ENCODE measurements at places on chromosomes 11 and 22.

DNA sequence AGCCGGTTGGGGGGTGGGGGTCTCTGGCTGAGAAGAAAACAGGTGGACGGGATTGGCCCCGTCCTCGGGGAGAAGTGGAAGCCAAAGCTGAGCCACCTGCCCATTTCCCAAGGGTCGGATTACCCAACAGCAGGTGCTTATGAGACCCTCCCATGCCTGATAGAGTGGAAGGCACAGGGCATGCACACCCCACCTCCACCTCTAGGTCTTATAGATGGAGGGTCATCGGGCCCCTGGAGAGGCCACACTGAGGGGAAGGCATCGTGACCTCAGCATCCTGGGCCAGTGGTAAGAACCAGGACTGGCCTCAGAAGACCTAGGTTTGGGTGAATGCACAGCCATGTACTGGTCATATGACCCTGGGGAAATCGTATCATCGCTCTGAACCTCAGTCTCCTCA is 85.9 kb downstream of the BUD13 start:
- DNase-seq: no peak

GRCh38 chr11:42494459-42494858 is 817.3 kb upstream of the API5 start:
- DNase-seq: no peak

GRCh38 chr22:28917747-28918549 is 34.6 kb downstream of the ZNRF3 start:
- no peak for DNase-seq

- DNase-seq: no peak
These were observed 1.1 kb downstream of the LHFPL7 start for GRCh38 chr22:24945430-24945829.

GRCh38 chr22:37154925-37155712 is 5.4 kb upstream of the IL2RB start:
- DNase-seq: no peak

DNA sequence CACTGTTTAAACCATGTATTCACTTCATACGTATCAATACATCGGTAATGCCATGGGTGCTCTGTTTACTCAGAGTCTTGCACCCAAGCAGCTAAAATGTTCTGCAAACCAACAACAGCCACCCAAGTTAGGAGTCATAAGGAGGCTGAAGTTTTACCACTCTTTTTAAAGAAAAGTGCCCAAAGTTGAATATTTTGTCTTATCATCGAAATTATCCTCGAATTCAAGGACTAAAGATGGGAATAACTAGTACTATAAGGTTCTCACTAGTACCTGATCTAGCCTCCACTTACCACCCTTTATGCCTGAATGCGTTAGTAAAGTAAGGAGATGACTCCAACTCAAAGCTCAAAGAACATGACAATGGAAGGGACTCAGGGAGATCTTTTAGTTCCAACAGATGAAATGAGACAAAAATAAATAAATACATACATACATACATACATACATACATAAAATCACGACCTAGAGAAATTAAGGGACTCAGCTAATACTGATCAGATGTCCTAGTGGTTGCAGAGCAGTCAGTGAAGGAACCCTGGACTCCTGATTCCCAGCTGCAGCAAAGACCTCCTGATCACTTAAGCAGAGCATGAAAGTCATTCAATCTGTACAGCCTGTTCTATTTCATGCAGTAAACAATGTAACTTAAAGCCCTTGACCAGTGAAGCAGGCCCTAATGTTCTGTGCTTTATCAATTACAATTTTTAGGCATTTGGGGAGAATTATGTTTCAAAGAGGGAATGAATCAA is 7.7 kb downstream of the OSBP start:
- no peak for DNase-seq

- DNase-seq: no peak
These were observed 88.2 kb upstream of the OR9Q1 start for GRCh38 chr11:57935402-57936049.

DNA sequence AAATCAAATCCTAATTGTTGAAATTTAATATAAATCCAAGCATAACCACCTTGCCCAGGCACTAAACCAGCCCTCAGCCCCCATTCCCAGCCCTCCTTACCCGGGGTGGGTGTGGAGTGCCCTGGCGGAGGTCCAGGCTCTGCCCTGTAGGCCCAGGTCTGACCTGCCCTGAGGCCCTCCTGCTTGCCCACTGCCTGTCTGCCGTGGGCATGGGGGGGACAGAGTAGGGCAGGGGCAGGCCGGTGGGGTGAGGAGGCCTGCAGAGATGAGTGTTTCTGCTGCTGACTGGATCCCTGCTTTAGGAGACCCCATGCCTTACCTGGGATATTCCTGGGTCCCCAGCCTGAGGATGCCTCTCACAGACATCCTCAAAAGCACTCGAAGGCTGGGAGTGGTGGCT is 3.6 kb upstream of the CHID1 start:
- no peak for DNase-seq

GRCh38 chr11:60274416-60274815 is 6.0 kb upstream of the MS4A4A start:
- no peak for DNase-seq

DNA sequence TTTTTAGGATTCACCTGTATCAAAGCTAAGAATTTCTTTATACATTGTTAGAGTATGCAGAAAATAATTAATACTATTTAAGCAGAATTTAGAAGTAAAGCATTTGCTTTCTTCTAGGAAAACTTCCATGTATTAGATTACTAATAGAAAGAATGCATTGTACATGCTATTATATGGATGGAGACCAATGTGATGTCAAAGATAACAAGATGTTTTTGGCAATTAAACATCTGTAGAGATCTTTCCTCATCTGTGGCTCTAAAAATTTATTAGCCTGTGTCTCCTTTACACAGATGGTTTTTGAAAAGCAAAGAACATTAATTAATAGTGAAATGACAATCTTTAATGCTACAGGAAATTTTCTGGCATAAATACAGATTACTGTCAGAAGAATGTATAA is 198.4 kb upstream of the CCDC179 start:
- no peak for DNase-seq

- no peak for DNase-seq
These were observed 2.6 kb downstream of the MARK2 start for GRCh38 chr11:63841554-63841953.

DNA sequence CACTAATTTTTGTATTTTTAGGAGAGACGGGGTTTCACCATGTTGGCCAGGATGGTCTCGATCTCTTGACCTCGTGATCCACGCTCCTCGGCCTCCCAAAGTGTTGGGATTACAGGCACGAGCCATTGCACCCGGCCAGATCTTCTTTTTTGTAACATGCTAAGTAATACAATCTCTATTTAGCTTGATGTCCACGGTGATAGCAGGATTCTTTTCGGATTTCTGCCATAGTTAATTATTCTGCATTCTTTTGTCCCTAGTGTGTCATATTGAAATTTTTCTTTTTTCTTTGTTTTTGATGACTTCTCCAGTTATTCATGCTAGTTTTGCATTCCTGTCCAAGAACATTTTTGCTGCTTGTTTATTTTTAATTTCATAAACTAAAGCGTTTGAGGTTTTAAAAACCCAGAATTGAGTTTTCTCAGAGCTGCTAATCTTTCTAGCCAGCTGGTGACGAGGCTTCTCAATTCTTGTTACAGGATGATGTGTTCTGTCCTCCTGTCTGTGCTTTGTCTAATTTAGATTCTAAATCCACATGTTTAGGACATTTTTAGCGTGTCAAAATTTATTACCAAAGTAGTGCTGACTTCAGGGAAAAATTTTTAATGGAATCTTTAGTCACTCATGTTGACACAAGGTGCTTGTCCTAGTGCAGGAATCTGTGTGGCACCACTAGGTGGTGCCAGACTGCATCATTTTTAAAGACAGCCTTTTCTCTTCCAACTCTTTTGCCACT is 21.8 kb downstream of the NF2 start:
- no peak for DNase-seq

DNA sequence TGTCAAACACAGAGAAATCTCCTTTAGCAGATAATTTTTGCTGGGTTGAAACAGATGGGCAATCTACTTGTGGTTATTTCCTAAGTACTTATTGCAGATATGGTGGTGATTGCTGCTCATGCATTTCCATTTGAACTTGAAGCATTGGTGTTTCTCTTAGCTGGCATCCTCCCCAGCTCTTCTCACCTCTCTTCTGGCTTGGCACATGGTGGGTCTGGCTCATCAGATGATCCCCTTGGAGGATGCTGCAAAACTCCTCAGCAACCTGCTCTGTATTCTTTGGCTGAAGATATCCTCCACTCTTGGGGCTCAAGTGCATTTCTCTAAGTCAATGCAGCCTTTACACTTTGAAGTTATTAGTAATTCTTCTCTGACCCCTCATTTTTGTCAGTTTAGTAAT is 87.3 kb upstream of the MYO18B start:
- DNase-seq: no peak

All from stimulated activated CD4-positive, alpha-beta T cell treated with anti-CD3 and anti-CD28 coated beads, Interleukin-12 subunit alpha, Interleukin-12 subunit beta, amount 100 ng/mL, for 24 hours (primary cell).